ENCODE measurements at places on chromosomes 5 and 9.
A peak's percentile ranks its signal among the peaks of the same experiment; 100 is the strongest.

GRCh38 chr5:157487358-157487757 is 27.3 kb downstream of the NIPAL4 start:
- DNase-seq = no peak

DNA sequence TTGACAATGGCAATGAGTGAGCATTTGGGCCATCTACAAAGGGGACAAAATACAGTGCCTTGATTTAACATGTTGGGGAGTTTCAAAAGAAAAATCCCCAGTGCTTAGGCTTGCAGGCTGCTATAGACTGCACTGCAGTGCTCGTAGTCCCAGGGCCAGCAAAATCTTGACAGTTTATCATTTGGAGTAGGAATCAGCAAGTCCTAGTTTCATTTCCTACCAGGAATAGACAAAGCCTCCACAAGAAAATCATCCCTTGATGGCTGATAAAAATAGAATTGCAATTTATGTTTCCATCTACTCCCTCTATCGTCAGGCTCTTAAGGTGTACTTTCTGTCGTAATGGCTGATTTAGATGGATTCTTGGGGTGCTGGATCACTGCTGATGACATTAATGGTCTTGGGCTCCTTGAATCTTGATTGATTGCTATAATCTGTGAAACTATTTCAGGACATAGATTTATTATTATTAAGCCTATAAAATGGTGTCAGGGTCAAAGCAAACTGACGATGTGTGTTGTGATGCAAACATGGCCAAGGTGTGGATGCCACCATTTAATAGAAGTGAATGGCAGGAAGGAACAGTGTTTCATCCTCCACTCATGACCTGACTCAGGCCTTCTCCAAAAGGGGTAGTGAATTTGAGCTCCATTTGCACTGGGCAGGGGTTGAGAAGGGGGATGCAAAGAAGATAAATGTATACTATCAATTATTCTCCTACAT is 171.7 kb downstream of the PIK3R1 start:
- DNase-seq = no peak

GRCh38 chr5:172868924-172869591 is 35.0 kb downstream of the ERGIC1 start:
- DNase-seq = peak; percentile 87

GRCh38 chr9:113275157-113276131 is at the start of the genes CDC26 and PRPF4:
CDC26 (minus strand) TSS chr9:113275572; CDS start chr9:113272507, 3,065 bp downstream.
PRPF4 (plus strand) TSS chr9:113275658; CDS start chr9:113275744, 86 bp downstream.
- peak; percentile 94 for DNase-seq

GRCh38 chr9:74444369-74444768 is 52.8 kb upstream of the RORB start:
- DNase-seq = no peak

GRCh38 chr9:134178768-134179551 is 14.6 kb upstream of the RNU6ATAC start:
- DNase-seq = peak; percentile 42

GRCh38 chr9:87088621-87089365 is 141.5 kb upstream of the GAS1 start:
- DNase-seq = no peak

DNA sequence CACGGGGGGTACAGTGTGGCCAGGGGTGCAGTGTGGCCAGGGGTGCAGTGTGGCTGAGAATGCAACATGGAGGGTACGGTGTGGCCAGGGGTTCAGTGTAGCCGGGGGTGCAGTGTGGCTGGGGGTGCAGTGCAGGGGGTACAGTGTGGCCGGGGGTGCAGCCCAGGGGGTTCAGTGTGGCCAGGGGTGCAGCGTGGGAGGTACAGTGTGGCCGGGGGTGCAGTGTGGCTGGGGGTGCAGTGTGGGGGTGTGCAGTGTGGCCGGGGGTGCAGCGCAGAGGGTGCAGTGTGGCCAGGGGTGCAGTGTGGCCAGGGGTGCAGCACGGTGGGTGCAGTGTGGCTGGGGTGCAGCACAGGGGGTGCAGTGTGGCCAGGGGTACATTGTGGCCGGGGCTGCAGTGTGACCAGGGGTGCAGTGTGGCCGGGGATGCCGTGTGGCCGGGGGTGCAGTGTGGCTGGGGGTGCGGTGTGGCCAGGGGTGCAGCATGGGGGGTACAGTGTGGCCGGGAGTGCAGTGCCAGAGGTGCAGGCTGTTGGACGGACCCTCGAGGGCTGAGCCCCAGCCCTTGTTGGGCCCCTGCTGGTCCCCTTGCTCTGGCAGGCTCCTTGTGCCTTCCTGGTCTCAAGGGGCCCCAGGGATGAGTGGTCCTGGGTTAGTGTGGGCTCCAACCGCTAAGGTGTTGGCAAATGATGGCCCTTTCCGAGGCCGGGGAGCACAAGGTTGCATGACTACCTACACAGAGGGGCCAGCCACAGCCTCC is 17.9 kb downstream of the TPPP start:
- no peak for DNase-seq

GRCh38 chr9:113886026-113886369 is 9.9 kb downstream of the ZNF618 start:
- DNase-seq = no peak

DNA sequence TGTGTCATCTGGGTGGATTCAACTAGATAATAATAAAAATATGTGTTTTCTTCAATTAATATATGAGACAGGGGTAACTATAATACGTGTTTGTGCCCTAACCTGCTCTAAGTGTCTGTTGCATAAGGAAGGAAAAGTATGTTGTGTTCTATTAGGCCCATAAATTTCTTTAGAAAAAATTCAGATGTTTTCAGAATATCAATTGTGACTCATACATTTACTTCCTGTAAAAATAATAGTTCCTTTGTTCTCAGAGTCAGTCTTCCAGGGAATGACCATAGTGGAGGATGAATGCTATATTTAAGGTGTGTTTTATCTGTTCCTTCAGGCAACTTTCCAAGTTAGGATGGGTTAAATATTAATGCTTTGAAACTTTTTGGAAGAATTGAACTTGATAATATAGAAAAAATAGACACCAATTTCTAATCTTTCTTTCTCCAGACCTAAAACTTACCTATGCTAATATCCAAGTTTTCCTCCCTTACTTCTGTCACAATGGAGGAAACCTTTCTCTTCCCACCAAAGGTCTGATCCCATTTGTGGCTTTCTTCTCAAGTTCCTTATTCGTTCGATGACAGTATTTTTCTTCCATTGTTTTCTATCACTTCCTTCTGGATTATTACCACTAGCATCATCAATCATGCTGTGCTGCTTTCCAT is 49.9 kb downstream of the ISL1 start:
- DNase-seq = no peak

GRCh38 chr5:153985498-153985897 is 53.2 kb downstream of the FAM114A2 start:
- DNase-seq = no peak

DNA sequence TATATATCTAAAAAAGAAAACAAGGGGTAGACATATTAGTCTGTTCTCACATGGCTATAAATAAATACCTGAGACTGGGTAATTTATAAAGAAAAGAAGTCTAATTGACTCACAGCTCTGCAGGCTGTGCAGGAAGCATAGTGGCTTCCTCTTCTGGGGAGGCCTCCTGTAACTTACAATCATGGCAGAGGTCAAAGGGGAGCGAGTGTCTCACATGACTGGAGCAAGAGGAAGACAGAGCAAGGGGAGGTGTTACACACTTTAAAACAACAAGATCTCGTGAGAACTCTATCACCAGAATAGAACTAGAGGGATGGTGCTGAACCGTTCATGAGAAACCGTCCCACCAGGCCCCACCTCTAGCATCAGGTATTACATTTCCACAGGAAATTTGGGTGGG is 616.8 kb downstream of the TLE4 start:
- no peak for DNase-seq

DNA sequence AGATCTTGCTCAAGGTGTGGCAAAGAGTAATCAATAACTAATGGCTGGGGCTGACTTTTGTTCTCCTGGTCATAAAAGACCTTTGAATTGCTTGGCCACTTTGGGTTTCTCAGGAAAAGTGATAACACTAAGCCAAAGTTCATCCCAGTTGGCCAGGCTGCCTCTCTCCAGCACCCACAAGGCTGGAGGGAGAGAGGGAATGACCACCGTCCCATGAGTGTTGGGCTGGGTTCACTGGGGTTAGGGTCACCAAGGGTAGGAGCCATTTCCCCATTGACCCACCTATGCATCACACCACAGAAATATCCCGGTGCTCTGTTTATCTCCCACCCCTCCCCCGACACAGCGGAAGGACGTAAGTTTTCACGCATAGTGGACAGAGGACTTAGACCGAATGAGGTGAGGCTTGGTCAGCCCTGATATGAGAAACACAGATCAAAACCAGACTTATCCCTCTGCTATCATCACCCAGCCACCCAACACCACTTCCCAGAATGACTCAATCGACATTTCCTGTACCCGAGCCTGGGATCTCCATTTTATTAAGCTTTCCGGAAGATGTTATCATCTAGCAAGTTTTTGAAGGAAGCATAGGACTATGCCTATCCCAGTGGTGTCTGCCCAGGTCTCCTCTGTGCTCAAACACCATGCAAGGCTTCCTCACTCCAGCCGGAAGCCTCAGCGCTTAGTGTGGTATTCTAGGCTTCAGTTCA is 27.0 kb upstream of the PPARGC1B start:
- DNase-seq = no peak

GRCh38 chr5:124641154-124641792 is 105.2 kb downstream of the ZNF608 start:
- no peak for DNase-seq

- DNase-seq = no peak
Measured at GRCh38 chr5:64978546-64978945, 209.8 kb downstream of the CWC27 start.

GRCh38 chr9:133558191-133559126 is 24.0 kb downstream of the ADAMTSL2 start:
- DNase-seq = peak; percentile 37

DNA sequence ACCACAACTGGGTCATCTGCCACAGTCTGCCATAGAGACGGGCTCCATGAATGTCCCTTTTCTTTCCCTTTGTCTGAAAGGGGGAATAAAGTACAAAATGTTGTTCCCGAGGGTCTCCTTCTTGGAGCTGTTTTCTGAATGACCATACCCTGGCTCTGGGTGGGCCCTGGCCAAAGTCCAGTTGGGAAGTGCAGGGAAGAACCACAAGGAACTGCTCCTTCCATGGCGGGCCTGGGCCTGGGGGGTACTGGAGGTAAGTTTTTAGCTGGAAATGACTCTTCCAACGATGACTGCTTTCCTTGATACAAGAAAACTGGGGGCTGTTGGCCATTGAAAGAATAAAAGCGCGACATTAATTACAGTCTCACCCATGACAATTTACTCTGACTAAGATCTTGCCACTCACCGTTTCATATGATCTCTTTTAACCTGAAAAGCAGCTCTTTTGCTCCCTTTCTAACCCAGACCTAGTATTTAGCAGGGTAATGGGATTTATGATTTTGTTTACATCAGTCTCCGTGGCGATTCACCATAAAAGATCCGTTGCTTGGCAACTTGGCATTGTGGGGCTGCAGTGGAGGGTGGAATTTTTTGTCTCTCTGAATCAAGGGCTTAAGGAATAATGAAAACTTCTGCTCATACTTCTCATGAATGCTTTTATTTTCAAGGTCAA is 89.2 kb upstream of the PTCH1 start:
- no peak for DNase-seq

DNA sequence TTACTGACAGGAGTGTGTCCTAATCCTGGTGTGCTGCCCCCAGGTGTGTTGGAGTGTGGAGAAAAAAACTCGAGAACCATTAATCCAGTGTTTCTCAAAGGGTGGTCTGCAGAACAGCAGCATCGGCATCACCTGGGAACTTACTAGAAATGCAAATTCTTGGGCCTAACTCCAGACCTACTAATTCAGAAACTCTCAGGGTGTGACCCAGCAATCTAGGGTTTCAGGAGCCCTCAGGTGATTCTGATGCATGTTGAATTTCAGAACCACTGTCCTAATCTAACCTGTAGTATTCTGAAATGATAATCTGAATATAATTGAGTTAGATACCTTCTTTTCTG is 30.0 kb upstream of the IL6ST start:
- no peak for DNase-seq

DNA sequence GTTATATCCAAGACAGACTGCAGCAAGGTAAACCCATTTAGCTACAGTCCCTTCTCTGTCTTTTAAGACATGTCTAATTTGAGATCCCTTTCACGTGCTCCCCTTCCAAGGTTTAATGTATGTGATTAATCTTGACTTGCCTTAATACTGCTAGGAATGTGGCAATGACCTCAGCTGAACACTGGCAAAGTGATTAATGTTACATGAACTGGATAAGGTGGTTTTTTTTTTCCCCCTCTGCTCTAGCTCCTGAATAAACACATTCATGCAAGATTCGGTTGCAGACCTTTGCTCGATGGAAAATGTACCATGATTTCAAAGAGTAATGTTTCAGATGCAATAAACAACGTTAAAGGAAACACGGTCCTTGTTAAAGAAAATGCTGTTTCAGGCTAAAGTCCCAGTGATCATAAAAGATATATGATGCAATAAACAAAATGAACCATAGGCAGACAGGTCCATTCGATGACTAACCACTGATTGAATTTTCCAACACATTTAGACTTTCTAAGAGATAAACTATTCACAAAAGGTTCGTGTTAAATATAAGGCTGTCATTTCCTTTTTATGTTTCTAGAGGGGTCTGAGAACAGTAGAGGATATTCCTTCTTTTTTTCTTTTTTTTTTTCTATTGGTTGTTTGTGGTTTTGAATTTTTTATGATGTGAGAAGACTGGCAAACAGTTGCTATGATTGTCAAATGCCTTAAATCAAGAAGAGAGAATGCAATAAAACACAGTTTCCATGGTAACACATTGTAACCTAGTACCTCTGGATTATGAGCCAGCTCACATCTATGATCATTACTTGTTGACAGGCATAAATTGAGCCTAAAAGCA is 44.7 kb upstream of the ZNF608 start:
- no peak for DNase-seq

- no peak for DNase-seq
Measured at GRCh38 chr5:164763206-164763605, 1257.8 kb downstream of the MAT2B start.

- peak; percentile 90 for DNase-seq
Measured at GRCh38 chr5:57862471-57862911, 379.9 kb upstream of the ACTBL2 start.

DNA sequence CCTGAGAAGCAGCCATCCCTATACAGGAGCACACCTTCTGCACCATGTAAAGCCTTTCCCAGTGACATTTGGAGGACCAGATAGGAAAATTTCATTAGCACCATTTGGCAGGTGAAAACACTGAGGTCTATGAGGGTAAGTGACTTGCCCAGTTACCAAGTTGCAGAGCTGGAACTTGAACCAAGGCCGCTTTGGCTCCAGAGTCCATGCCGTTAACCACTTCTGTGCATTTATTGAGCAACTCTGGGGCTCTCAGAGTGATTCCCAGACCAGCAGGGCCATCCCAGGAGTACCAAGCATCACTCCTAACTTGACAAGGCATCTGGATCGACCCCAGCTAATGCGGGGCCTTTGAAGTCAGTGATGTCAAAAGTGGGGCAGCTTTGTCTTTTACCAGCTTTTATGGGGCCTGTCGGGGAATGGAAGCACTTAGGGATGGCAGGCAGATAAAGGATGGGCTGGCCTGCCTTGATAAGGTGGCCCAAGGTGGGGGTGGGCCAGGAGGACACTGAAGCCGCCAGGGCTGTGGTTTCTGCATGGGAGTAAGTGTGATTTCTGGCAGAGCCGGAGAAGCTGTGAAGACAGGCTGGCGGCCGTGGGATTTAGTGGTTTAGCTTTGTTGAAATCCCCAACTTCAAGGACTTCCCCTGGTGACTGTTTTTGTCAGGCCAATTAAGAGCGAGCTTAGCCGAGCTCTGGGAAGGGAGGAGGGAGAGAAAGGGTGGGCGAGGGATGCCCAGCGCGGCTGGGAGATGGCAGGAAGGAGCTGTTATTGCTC is 127.3 kb downstream of the MACROH2A1 start:
- peak; percentile 31 for DNase-seq
